Colonic mucosa (tissue), 4 donors: ENCODE measurements at places on chromosomes 5 and 9.

GRCh38 chr9:88757406-88758010 lies 222.5 kb downstream of the NXNL2 start:
- no peak for DNase-seq

- DNase-seq, result peak; percentile 84
These were observed 83.0 kb upstream of the FREM1 start for GRCh38 chr9:14993061-14993800.

DNA sequence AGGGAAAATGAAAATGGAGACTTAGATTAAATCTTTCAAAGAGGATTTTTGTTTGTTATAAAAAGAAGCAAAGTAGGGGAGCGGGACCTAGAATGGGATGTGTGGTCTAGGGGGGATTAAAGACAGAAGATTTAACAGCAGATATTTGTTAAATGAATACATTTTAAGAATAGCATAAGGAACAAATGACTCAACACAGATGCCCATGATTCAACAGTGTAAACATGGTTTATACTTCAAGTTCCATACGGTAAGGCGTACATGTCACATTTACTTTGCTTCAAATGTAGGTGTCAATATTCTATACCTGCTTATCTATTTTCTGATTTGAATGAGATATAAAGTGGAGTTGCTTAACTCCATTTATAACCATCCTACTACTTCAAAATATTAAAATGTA lies 1.5 kb downstream of the TICAM2 start:
- DNase-seq, result no peak

- DNase-seq, result no peak
These were observed 188.3 kb downstream of the CNTLN start for GRCh38 chr9:17322882-17323864.

GRCh38 chr5:83474161-83474796 lies 2.7 kb downstream of the VCAN start:
- peak; percentile 61 for DNase-seq

- DNase-seq, result no peak
These were observed 58.0 kb upstream of the SPATA31C2 start for GRCh38 chr9:88196142-88196790.

DNA sequence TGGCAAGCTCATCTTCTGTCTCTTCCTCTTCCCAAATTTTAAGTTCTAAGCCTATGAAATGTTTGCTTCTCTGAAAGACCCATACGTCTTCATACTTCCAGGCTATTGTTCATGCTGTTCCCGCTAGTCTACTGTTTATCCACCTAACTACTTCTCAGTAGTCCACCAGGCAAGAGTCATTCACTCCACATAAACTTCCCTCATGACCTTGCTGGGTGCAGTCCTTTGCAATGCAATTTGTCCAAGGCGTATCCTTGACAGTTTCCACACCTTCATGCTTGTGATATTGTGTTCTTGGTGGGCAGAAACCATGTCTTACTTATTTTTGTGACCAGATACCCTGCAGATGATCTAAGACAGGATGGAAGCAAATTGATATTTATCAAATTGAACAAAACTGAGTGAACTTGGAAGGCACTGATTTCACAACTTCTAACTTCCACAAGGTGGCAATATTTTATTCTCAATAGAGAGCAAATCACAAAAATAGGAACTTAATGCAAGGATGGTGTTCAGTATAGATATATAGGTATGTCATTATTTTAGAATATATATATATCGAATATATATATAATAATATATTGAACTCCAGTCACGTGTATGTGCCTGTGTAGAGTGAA lies 30.3 kb downstream of the TYRP1 start:
- peak; percentile 21 for DNase-seq

DNA sequence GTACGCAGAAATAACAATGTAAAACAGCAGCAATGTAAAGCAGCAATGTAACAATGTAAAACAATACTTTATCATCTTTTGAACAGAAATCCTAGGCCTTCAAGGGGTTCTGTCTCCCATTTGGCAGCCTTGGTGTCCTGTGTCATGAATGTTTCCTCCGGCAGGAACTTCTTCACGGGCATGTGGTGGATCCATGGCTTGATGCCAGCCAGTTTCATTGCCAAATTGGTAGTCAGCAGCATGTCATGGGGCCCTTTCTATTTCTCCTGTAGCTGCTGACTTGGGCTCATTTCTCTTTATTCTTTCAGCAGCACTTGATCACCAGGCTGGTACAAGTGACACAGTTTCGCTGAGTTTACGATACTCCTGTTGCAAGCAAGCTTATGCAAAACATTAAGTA lies 275.3 kb downstream of the HTR1A start:
- no peak for DNase-seq

DNA sequence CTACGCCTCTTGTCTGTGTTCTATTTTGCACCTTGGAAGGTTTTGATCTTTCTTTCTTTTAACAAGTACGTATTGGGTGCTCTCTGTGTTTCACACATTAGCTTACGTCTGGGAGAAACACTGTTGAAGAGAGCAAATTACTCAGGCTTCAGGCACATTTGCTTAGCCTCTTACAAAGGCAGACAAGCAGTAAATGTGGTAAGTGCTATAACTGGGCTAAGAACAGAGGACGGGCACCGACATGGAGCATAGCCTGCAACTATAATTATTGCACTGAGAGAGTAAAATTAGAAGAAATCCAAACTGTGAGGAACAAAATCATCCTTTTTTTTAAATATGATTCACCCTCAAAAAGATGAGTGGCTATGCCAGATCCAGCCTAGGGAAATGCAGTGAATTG lies 9.4 kb upstream of the PARP8 start:
- no peak for DNase-seq

GRCh38 chr5:149581192-149581861 lies at the start of gene ARHGEF37:
Gene ARHGEF37, plus strand, starts transcription at chr5:149581498. Its CDS starts 16,272 bp downstream, at chr5:149597770.
- DNase-seq, result peak; percentile 93

DNA sequence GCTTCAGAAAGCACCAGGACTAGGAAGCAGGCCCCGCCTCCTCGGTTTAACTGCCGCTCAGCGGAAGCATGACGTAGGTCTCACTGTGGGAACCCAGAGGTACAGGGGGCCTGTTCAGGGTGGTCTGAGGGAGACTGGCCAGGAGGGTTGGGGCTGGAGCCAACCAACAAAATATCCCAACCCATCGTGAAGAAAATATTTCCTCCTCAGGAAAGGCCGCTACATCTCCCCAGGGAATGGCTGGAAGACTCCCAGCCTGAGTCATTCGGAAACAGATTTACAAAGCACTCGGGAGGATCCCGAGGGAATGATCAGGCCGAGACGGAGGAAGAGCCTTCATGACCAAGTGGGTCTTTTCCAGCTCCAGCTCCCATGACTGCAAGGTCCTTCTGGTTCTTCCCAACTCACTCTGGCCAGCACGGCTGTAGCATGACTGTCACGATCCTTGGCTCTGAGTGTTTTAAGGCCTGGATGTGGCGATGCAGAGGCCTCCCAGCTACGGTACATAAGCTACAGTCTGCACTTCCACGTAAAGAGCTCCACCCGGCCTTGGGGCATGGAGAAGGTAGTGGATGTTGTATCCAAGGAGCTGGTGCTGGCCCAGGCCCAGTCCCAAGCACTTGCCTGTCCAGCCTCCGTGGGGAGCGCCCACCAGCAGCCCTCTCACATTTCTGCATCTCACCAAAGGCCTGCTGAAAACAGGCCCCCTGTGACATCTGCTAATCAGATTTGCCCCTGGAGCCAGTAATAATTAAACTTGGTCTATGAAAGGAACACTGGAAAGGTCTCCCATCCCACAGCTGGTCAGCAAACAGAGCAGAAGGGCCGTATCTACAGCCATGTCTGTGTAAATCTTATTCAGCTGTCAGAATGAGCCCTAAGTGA lies 100.6 kb downstream of the LHFPL2 start:
- peak; percentile 56 for DNase-seq

- no peak for DNase-seq
These were observed 4.8 kb upstream of the GPR150 start for GRCh38 chr5:95615164-95615467.

DNA sequence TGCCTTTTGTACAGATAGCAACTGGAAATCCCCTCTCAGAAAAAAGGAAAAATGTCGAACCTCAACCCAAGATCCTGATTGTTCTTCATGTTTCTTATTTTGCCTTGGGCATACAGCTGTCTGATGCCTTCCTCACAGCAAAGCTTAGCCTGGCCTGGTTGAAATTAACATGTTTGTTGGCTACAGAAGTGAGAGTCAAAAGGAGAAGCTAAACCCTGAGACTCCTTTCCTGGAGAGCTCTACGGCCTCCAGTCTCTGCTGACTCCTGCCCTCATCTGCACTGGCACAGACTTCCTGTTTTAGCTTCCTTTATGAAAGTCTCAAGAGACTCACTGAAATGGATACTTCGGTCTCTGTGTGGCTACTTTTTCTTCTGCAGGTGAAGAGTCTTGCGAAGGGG lies 186.7 kb downstream of the PARP8 start:
- DNase-seq, result no peak

DNA sequence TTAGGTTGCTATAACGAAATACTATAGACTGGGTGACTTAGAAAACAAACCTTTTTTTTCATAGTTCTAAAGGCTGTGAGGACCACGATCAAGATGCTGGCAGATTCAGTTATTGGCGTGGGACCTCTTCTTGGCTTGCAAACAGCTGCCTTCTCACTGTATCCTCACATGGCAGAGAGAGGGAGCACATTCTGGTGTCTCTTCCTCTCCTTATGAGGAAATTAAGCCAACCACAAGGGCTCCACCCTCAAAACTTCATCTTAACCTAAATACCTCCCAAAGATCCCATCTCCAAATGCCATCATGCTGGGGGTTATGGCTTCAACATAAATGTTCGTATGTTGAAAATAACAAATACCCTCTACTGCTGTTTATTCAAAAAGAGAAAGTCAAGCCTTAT lies 197.1 kb downstream of the CEMIP2 start:
- no peak for DNase-seq

DNA sequence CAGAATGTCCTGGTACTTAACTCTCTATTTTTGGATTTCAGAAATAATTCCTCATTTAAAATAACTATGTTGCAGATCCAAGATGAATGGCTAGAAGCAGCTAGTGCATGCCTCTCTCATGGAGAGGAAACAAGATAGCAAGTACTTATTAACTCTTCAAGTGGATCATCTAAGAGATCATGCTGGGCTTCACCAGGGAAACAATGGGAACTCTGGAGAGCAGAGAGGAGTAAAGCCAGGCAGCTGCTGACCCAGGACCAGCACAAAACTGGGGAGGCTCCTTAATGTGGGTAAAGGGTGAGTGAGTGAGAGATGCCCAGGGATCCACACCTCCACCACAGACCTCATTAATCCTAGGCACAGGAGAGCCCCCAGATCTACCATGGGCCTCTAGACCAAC lies 897.8 kb upstream of the ACO1 start:
- DNase-seq, result no peak

- no peak for DNase-seq
These were observed 219.9 kb upstream of the IRX1 start for GRCh38 chr5:3375586-3376311.

DNA sequence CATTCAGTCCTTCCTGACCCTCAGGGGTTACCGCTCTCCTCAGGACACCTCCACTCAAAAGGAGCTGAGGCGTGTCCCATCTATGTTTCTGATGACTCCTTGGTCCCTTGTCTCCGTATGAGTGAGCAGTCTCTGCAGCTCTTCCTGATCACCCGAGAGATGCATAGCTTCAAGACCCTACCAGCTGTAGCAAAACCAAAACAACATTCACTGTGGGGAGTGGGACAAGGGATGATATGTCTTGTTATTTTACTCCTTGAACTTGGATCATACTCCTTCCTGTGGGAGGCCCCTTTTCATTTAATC lies 14.4 kb downstream of the GLDC start:
- DNase-seq, result no peak

DNA sequence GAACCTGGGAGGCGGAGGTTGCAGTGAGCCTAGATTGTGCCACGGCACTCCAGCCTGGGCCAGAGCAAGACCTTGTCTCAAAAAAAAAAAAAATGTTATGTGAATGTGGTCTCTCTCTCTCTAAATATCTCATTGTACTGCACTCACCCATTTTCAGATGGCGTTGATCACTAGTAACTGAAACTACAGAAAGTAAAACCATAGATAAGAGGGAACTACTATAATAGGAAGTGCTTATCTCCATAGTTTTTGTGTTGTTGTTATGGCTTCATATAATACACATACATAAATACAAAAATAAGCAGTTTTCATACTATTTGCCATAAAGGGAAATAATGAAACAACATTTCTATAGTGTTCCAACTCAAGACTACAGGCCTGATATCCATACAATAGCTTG lies 9.1 kb downstream of the IL31RA start:
- DNase-seq, result no peak

DNA sequence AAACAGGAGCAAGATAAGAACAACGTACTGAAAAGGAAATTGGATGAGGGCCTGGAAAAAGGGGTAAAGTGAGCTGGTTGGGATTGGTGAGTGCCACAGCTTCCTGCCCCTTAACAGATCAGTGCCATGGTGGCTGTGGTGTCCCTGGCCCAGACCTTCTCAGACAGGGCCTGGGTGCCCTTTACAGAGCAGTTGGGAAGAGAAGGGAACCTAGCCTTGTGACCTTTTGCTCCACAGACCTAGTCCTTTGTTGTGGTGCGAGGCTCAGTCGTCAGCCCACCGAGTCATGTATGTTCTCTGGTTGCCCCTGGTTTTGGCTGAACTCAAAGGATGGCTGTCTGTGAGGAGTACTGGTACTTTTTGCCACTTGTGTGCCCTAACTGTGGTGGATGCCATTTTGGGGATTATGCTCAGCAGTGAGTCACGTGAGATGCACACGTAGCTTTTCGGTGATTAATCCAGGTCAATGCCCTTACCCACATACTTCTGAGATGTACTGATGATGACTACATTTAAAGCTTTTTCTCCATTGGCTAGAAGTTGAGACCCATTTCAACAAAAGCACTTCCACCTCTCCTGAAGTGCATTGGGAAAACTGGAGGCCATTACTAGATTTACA lies 48.4 kb downstream of the EXOSC2 start:
- DNase-seq, result no peak

DNA sequence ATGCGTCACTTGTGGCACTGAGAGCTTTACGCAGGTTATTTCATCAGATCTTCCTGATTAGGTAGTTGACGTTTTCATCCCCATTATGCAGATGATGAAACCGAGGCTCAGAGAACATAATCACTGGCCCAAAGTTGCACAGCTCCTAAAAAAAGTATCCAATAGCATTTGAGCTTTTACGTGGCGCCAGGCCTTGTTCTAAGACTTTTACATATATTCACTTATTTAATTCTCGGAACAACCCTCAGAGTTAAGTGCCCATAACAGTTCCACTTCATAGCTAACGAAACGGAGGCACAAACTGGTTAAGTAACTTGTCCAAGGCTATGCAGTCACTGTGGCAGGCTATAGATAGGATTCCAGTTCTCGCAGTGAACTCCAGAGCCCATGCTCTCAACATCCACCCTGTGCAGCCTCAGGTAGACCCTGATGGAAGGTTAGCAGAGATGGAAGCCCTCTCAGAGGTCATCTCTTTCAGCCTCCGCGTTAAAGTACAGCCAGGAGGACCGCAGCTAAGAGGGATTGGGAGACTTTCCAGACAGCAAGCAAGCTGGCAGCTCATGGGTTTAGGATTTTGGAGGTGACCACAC lies 39.3 kb downstream of the AMBP start:
- peak; percentile 4 for DNase-seq
